ENCODE measurements at places on chromosomes 2 and 18.

- no peak for DNase-seq
Measured at GRCh38 chr2:140949932-140950331, 1180.9 kb downstream of the LRP1B start.

- no peak for DNase-seq
Measured at GRCh38 chr2:231541645-231542044, 11.4 kb upstream of the NMUR1 start.

DNA sequence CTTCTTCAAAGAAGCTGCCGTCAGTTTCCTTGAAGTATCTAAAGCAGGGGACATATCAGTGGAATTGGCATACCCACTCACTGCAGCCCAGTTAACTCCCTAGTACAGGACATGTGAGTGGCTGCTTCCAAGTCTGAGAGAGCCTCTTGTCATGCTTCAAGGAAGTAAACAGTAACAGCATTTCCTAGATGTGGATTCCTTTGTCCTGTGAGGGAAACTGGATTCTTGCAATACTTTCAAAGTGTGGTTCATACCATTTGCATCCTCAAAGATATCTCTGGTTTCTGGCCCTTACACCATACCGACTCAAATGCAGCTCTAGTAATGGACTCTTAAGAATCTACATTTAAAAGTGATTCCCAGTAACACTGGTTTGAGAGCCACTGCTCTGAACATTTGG is 87.2 kb downstream of the ESCO1 start:
- no peak for DNase-seq

- DNase-seq: no peak
Measured at GRCh38 chr2:118791483-118791882, 56.0 kb downstream of the EN1 start.

DNA sequence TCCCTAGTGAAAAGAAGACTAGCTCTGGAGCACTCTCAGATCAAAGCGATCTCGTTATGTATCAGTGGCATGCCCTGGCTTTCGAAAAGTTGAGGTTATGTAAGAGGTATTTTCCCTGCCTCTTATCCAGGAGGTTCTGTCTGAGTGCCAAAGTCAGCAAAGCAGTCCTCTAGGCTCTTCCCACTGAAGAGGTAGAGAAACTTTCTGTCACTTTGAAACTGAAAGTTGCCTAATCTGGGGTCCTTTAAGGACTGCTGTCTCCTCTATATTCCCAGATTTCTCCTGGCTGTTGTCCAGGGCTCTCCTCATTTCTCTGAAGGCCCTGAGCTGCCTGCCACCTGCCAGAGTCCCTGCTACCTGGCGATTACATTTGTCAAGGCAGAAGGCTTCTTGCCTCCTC is 96.3 kb downstream of the B3GNT2 start:
- DNase-seq: peak; percentile 8

All from DMS 273 treated with DMSO at 0.1 percent for 48 hours (cell line).